Stimulated activated CD4-positive, alpha-beta T cell treated with anti-CD3 and anti-CD28 coated beads, Interleukin-4, amount 100 ng/mL, for 1 hour (primary cell): ENCODE measurements at places on chromosomes 11 and 22.

DNA sequence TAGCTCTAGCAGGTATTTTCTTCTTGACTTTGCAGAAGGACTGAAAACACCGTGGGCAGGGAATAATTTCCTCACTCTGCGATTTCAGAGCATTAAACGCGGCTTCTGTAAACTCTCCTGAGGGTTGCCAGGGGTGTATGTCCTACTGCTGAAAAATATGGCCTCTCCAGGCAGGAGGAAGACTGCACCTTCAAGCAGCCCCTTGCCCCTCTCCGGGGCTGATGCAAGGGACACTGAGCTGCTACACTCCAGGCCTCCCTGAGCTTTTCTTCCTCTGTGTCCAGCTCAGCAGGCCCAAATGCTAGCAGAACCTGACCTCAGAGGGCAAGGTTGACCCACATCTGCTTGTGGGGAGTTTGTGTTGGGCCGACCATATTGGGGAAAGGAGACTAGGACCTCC lies 2.2 kb downstream of the CD6 start:
- DNase-seq, result no peak

GRCh38 chr22:45562537-45563361 lies 60.1 kb downstream of the FBLN1 start:
- no peak for DNase-seq

DNA sequence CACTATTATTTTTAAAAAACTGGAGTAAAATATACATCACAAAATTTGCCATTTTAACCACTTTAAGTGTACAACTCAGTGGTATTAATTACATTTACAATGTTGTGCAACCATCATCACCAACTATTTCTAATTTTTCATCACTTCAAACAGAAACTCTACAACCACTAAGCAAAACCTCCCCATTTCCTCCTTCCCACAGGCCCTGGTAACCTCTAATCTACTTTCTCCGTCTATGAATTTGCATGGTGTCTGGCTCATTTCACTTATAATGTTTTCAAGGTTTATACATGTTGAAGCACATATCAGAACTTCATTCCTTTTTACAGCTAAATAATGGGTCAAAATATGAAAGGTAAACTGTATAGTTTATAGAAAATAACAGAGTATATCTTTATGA lies 24.4 kb downstream of the DDI1 start:
- DNase-seq, result no peak

DNA sequence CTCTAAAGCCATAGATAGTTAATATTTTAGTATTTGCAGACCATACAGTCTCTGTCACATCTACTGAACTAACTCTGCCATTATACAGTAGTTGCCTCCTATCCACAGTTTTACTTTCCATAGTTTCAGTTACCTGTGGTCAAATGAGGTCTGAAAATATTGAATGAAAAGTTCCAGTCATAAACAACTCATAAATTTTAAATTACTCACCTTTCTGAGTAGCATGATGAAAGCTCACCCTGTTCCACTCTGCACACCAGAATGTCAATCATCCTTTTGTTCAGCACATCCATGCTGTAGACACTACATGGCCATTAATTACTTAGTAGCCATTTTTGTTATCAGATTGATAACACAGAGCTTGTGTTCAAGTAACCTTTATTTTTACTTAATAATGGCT lies 51.7 kb upstream of the ME3 start:
- DNase-seq, result no peak

DNA sequence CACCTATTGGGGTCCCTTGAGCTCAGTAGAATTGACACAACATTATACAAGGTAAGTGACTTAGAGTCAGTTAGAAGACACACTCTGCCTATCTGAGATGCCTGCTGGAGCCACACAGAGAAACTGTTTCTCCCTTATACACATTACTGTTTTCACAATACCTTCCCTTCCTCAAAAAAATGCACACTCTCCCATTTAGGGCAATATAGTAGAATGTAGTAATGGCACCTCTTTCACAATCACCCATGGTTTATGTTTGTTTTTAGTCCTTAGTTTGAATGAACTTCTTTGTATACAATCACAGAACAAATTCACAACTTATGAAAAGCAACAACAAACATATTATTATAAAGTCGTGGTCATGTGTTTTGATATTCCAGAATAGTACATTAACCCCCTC lies 14.3 kb downstream of the OR52H1 start:
- no peak for DNase-seq

DNA sequence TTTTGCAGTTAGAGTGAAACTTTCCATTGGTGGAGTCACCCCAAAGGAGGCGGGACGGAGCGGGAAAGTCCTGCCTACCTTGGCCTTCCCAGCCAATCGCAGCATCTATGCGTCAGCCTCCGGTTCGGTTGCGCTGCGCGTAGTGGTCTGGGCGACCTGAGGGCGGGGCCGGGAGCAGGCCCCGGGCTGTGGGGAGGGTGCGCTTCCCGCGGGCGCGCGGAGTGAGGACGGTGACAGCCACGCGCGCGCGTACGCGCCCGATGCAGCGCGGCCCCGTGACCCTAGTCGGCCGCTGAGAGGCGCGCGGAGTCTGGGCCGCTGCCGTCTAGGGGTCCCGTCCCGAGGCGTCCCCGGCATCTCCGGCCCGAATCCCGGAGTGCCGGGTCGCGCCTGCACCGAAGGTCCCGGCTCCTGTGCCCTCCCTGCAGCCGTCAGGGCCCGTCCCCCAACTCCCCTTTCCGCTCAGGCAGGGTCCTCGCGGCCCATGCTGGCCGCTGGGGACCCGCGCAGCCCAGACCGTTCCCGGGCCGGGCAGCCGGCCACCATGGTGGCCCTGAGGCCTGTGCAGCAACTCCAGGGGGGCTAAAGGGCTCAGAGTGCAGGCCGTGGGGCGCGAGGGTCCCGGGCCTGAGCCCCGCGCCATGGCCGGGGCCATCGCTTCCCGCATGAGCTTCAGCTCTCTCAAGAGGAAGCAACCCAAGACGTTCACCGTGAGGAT lies at the start of gene NF2:
Gene NF2, plus strand, starts transcription at position 276 of the 718 bp plus-strand sequence. Its CDS starts 366 bp downstream, at position 642.
- DNase-seq, result peak; percentile 96

DNA sequence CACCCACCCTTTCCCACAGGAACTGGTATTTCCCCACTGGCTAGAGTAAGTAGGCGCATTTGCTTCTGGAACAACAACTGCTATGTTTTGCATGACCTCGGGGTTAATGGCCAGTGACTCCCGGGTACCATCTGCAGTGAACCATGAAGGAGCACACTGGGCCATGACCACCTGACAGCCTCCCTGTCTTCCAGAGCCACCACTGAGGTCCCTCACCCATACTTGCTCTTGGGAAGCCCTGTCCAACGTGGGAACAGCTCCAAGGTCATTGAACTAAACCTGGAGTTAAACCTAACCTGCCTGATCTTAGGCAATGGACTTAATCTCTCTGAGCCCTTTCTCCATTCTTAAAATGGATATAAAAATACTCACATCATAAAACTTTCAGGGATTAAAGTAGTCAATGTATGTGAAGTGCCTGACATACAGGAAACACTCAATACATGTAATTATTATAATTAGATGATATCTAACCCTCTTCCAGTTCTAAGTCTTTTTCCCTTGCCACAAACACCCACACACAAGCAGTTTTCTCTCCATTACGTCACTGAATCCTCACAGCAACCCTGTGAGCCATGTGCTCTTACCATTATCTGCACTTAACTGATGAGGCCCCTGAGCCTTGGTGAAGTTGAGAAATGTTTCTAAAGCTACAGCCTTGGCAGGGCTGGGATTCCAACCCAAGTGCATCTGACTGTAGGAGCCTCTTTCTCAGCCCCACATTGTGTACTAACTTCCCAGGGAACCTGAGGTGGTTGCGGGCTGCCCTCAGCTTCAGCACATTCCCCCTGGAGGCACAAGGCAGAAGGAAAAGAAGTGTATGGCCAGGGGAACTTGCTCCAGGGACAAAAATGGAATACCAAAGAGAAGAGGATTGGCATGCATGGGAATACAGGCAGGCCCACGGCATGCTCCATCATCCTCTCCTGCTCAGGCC lies 74.5 kb upstream of the NCAM1 start:
- no peak for DNase-seq

- DNase-seq, result no peak
Measured at GRCh38 chr22:46979506-46979905, 217.1 kb downstream of the TBC1D22A start.

DNA sequence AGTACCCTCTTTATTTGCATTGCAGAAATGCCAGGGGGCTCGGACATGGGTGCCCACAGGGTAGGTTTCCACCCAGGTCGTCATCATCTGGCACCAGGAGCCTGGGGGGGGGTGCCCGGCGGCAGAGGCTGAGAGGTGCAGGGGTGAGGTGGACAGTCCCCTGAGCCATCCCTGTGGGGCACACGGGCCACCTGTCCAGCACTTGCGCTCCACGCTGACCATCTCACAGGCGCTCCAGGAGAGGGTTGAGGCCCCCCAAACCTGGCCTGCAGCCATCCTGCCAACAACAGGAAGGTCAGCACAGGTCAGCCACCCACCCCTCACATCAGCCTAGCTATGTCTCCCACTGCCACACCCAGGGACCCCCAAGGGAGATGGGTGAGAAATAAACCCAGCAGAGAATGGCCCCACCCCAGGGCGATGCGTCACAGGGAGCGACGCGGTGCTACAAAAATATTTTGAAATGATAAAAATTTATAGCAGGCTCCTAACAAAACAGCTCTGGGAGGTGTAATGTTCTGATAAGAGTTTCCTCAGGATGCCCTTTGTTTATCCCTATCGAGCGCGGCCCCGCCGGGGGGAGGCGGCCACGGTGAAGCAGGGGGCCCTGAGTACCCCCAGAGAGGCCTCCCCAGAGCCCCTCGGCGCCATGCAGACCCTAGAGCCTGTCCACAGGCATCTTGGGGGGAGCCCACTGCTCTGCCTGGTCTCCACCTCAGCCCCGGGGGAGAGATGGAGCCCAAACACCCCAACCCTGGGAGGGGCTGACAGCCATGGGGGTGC lies 21.0 kb upstream of the GNB1L start:
- DNase-seq, result peak; percentile 1

- DNase-seq, result peak; percentile 80
Measured at GRCh38 chr22:36329254-36330078, 58.3 kb downstream of the MYH9 start.

DNA sequence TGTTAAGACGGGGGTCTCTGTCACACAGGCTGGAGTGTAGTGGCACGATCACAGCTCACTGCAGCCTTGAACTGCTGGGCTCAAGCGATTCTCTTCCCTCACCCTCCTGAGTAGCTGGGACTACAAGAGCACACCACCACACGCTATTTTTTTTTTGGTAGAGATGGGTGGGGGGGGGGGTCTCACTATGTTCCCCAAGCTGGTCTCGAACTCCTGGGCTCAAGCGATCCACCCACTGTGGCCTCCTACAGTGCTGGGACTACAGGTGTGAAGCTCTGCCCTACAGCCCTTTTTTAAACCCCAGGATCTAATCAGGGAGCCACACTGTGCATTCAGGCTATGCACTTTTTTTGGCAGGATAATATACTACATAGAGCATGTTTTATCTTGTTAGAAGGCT lies 1.4 kb upstream of the DHCR7 start:
- no peak for DNase-seq

- DNase-seq, result no peak
Measured at GRCh38 chr11:12216671-12217374, 106.4 kb downstream of the MICAL2 start.

DNA sequence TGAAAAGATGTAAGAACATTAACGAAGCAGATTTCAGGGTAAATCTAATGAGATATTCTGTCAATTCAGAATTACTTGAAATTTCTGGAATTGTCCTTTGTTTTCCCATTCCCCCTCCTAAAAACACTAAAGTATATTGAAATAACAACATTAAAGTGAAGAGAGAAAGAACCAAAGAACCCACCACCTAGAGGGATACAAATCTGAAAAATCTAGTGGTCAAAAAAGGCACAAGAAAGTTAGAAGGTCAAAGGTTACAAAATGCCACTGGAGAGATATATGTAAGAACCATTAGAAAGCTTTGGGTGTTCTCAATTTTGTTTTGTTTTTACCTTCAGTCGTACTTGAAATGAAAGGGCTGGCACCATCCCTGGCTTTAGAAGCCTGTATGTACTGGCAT lies 57.9 kb downstream of the DENND5A start:
- no peak for DNase-seq

- no peak for DNase-seq
Measured at GRCh38 chr11:46560300-46560991, 33.4 kb downstream of the AMBRA1 start.

DNA sequence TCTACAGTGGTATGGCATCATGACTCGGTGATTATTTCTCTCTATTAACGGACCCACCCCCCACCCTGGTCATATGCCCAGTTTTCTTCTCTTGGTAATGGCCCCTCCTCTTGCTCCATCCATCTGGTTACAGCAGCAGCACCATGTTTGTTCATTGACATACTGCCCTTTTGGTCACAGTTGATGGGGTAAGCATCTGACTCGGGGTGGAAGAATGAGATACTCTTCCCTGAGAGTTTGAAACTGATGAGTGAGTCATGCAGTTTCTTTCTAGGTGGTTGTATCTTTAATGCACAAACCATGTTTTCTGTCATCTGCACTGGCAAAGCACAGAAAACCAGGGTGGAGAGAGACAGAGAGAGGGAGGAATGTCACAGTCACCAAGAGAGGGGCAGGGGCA lies 126.0 kb downstream of the SYN3 start:
- no peak for DNase-seq

GRCh38 chr11:80415580-80415979 lies 974.8 kb upstream of the TENM4 start:
- DNase-seq, result no peak

DNA sequence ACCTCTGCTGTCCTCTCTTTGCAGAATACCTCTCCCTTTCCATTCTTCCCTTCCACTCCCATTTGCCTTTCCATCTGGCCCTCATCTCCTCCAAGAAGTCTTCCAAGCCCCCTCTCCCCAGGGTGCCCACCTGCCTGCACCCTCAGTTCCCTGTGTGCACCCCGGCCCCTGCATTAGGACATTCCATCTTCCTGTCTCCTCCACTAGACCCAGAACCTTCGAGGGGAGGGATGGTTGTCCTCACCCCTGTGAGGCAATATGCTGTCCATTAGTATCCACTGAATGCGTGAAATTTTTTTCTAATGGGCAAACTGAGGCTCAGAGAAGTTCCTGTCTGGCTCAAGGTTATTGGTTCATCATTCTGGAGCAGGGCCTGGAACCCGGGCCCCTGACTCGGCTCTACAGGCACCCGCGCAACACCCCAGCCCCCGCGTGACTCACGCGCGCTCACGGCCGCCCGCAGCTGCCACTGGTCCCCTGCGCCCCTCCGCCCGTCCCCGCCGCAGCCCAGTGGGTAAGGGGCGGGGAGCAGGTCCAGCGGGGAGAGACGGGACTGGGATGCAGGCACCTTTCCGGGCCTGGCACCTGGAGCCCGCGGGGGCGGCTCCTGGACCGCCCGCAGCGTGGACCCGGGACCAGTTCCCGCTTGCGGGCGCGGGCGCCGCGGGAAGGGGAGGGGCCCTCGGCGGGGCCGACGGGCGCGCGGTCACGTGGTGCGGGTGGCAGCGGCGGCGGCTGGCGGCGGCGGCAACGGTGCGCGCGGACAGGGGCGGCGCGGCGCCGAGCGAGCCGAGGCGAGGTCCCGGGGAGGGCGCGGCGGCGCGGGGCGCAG lies 7.0 kb downstream of the SEPTIN3 start:
- peak; percentile 52 for DNase-seq

DNA sequence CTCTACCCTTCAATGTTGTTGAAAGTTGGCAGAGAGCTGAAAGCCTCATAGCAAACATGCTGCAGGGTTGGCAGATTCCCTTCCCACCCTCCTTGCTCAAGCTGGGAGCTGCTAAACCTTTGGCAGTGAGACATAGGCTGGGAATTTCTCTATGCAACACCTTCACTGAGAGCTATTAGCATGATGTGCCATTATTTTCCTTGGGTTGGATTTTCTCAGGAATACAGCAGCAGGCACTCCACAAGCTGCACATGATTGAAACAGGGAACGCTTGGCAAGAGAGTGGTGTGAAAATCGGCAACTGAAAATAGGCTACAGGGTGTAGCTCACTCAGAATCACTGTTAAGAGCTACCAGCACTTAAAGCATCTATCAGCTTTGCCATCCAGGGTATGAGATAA lies 9.6 kb upstream of the ALKBH3 start:
- DNase-seq, result no peak
